Fibroblast of pulmonary artery (primary cell): ENCODE measurements at places on chromosomes 1 and 21.

DNA sequence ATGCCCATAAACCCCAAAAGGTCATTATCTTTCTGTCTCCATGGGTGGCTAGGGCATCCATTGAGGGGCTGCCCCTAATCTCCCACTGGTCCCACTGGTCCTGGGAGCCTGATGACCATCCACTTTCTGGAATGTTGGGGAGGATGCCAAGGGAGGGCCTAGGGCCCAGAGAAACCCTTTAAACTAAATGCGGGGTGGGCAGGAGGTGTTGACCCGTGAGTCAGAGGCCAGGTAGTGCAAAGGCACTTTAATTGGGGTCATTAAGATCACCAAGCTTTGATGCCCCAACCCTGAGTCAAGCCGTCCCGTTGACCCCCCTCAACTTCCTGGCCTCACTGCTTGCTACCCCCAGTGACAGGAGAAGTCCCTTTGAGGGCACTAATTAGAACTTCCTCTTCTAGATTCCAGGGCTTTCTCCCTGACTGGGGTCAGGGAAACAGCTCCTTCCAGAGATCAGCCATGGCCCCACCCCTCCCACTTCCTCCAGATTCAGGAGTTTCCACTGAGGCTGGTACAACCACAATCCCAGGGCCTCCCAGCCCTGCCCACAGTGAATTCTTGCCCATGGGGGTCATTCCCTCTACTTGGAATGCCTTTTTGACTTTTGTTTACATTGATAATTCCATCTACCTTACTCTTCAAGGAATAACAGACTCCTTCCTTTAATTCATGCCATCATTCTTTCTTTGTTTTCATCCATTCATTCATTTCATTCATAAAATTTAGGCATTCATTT lies 15.5 kb upstream of the SERINC2 start:
- DNase-seq, result no peak

DNA sequence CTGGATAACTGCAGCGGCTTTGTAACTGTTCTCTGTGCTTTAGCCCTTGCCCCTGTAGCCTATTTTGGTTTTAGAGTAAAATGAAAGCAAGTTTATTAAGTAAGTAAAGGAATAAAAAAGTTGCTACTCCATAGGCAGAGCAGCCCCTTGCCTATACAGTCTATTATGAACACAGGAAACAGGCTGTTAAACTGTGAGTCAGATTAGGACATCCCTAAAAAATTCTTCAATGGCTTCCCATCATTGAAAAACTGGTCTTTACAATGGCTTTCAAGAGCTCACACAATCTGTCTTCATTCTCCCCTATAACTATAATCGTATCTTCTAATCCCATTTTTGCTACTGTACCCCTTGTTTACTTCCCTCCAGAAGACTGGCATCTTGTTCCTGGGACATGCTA lies 43.0 kb downstream of the ATG4C start:
- DNase-seq, result peak; percentile 8

GRCh38 chr21:44866780-44867179 lies 6.7 kb downstream of the PTTG1IP start:
- DNase-seq, result peak; percentile 73

DNA sequence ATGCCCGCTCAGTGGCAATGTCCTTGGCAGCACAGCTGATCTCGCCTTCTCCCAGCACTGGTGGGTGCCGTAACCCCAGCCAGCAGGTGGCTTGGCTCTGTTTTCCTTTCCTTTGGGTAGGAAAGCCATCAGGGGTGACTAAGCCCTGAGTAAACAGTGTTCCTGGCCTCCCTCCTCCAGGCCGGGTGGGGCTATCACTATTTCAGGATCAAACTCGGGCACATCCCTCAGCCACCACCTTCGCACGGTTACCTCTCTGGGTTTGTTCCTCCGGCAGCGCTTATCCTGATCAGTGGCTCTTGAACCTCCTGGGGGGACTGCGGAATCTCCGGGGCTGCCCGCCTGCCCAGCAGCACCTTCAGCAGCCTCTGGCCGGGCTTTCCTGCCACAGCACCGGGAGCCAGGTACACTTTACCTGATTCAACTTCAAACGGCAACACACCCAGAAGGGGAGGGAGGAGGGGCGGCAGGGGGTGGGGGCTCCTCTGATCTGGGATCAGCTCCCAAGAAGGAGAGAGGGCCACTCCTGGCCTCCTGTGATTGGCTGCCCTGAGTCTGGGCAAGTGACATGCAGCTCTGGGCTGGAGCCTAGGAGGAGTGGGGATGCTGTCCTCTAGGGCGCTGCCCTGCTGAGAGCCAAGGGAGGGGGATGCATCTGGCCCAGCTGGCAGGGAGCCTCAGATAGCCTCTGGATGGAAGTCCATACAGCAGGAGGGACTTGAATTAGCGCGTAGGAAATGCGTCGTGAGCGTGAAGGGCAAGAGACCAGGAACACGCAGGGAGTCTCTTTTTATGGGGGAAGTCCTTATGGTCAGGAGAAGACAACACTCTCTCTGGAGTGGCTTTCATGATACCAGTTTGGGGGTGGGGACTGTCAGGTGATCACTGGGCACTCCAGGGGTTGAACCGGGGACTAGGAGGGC lies at the start of gene ASCL5:
Gene ASCL5, minus strand, starts transcription at position 353 of the 923 bp plus-strand sequence. CDS start 11,812 bp downstream, outside the sequence.
- no peak for DNase-seq
